ENCODE measurements at places on chromosomes 1 and 21. TPM values are rescaled to one million over a fixed set of nuclear protein-coding genes. Genes with fewer than 3 reads are reported as not detected.

TMCO2 gene
- not detected for total RNA-seq

LHX8 gene
- total RNA-seq = not detected

CCDC17 gene
- 2.4 TPM for total RNA-seq

OSCP1 gene
- total RNA-seq = 4.1 TPM

RPL5 gene
- 1,480 TPM for total RNA-seq

THEM5 gene
- not detected for total RNA-seq

CFHR4 gene
- not detected for total RNA-seq

KCNE1 gene
- total RNA-seq = not detected

GLIS1 gene
- total RNA-seq = 0.39 TPM

TCHH gene
- 0.02 TPM for total RNA-seq

CR1 gene
- total RNA-seq = 0.07 TPM

GABRD gene
- 15.6 TPM for total RNA-seq

YIPF1 gene
- total RNA-seq = 16.4 TPM

OR2T2 gene
- not detected for total RNA-seq

BARHL2 gene
- total RNA-seq = not detected

CFHR2 gene
- total RNA-seq = not detected

CHD5 gene
- 6.1 TPM for total RNA-seq

NTRK1 gene
- 0.89 TPM for total RNA-seq

RLF gene
- 20.5 TPM for total RNA-seq

XPR1 gene
- total RNA-seq = 19.9 TPM

KRTAP6-1 gene
- total RNA-seq = not detected

TRIM45 gene
- 3.5 TPM for total RNA-seq

ZYG11A gene
- total RNA-seq = 0.05 TPM

REN gene
- total RNA-seq = 0.47 TPM

LAX1 gene
- 0.12 TPM for total RNA-seq

RGS8 gene
- not detected for total RNA-seq

HTR6 gene
- 0.57 TPM for total RNA-seq
